ENCODE measurements at places on chromosomes 6 and 20.

- DNase-seq: no peak
Measured at GRCh38 chr20:44678990-44679611, 27.6 kb upstream of the ADA start.

DNA sequence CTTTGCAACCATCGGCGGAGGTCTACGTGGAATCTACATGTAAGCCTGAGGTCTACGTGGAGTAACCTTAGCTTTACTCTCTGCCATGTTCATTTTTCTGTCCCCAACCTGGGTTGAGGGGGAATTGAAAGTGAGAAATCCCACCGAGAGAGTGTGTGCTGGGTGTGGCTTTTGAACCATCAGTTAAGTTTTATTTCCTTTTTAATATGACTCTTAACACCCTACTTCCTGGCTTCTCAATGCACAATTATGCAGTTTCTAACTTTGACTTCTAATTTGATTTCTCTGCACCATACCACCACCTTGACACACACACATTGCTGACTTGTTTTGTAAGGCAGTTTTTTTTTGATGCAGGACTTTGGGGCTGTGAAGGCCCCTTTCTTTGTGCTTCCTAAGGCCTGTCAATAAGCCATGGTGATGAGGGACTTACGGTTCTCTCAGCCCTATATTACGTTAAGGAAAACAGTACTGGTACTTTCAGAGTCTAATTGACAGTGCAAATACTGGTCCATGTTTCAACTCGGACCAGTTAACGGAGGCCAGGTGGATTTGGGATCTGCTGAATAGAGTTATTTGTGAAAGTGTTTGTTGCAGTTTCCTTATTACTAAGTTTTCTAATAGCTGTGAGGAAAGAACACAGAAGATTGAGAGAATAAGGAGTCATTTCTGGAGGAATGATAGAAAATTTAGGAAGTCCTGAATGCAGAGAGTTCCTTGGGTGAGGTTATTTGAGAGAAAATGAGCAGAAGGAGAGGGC, 206.5 kb downstream of the JARID2 start:
- DNase-seq: no peak

- DNase-seq: no peak
Measured at GRCh38 chr6:145758113-145758512, 22.8 kb upstream of the EPM2A start.

DNA sequence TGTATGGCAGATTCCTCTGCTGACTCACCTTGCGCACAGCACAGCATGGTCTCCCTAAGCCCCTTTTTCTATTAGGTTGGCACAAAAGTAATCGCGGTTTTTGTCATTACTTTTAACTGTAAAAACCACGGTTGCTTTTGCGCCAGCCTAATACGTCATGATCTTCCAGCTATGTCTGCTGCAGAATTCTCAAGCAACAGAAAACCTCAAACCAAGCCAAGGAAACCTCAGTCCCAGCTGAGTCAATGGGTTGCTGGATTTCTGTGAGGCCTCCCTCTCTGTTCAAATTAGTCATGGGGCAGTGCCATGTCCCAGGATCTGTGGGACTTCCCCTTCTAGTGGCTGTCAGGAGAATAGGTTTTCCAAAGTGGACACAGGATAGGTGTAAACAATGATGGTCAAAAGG, 15.7 kb upstream of the ENPP1 start:
- peak; percentile 77 for DNase-seq

DNA sequence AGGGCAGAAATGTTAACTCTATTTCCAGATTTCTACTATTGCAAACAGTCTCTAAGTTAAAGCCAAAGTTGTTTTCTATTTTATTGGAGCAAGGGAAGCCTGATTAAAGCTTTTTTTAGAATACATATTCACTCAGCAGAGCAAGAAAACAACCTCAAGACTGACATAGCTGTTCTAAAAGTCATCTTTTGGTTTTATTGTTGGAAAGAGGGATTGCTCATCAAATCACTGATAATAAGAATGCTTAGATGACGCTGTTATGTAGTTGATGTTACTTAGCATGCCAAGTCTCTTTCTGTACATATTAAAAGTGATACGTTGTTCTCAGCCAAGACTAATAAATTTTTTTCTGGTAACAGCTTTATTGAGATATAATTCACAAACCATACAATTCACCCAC, 172.6 kb upstream of the LAMA2 start:
- no peak for DNase-seq

GRCh38 chr6:24412294-24412693, 9.6 kb downstream of the MRS2 start:
- no peak for DNase-seq

DNA sequence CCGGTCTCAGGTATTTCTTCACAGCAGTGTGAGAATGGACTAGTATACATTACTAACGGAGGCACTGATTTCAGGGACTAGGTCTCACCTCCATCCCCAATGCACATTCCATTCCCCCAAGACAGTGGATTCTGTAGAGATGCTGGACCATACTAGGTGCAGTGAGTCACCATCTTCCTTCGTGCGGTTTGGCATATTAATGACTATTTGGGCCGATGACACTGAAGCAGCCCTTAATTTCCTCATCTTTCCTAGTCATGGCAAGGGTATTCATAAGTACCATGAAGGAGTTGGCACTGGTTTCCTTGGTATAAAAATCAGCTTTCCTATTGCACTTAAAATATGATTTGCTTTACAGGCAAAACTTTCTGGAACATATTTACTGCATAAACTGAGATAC, 121.4 kb upstream of the TRAF3IP2 start:
- DNase-seq: peak; percentile 6

DNA sequence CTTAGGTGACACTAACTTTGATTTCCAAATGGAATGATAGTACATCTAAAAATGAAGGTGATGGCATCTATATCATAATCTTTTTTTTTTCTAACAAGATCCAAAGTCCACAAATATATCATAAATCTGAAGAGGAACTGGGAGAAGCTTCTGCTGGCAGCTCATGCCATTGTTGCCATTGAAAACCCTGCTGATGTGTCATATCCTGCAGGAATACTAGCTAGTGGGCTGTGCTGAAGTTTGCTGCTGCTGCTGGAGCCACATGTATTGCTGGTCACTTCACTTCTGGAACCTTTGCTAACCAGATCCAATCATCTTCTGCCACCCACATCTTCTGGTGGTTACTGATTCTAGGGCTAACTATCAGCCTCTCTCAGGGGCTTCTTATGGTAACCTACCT, 27.4 kb upstream of the KHDC1 start:
- DNase-seq: peak; percentile 42

DNA sequence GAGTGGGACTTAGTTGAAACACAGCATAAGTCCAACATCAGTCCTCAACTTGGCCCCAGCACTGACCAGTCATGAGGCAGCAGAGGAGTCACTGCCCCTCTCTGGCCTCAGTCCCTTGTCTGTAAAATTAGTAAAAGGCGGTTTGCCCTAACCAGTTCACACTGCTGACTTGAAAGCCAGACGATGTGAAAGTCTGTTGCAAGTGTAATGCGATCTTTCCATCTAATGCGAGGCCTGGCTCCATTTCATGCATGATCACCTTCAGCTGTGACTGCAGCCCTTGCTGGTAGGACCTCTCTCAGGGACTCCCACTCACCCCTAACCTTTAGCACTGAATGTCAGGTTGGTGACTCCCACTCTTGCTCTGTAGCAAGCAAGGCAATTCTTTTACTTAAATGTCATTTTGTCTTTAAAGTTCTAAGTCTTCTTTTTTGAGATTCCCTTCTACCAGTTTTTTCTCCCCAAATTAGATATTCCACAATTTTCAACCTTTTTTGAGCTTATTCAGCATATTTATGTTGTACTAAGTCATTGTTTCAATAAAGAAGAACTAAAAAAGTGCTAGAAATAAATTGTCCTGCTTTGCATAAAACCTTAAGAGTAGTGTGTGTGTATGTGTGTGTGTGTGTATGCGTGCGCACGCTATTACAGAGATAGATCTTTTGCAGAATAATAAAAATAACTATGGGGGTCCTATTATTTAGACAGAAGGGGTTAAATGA, 245.5 kb downstream of the PACRG start:
- no peak for DNase-seq

- DNase-seq: no peak
Measured at GRCh38 chr6:170370416-170370815, 63.9 kb downstream of the FAM120B start.

- no peak for DNase-seq
Measured at GRCh38 chr20:53569606-53570307, 23.9 kb downstream of the ZNF217 start.

DNA sequence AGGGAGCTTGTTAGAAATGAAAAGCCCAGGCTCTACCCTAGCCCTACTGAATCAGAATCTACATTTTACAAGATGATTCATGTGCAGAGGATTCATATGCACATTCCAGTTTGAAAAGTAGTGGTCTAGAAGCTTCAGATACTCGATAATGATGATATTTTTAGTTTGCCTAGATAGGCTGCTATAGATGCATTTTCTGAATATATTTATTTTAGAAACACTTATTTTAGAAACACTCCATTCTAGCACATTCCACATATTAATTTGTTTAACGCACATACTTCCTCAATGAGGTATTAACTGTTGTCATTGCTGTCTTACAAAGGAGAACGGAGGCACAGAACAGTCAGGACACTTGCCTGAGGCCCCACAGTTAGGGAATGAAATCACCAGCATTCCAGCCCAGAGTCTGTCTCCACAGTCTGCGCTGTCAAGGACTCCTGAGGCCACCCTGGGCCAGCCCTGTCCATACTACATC, 64.4 kb downstream of the SNAP25 start:
- DNase-seq: peak; percentile 31

GRCh38 chr6:119614138-119614537, 264.6 kb upstream of the MAN1A1 start:
- DNase-seq: no peak

DNA sequence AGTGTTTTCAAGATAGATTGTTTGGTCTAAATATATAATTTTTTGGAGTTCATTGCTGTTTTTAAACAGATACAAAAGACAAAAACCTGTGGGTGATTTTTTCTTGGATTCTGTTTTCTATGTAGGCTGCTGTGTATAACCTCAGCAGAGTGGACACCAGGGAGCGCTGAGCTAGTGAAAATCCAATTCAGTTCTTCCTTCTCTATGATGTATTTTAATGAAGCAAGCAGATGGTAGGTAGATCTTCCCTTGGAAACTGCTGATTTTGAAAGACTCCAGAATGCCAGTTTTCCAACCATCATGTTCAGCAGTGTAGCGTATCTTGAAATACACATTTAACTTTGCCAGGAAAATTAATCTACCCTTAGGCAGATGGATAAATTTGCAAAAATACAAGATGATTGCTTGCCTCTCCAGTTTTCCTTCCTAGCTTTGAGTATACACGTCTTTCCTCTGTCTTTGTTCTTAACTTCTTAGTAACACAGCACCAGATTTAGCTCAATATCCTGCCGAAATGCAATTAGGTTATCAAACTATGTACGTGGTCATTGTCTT, 178.0 kb downstream of the PHF3 start:
- DNase-seq: no peak

DNA sequence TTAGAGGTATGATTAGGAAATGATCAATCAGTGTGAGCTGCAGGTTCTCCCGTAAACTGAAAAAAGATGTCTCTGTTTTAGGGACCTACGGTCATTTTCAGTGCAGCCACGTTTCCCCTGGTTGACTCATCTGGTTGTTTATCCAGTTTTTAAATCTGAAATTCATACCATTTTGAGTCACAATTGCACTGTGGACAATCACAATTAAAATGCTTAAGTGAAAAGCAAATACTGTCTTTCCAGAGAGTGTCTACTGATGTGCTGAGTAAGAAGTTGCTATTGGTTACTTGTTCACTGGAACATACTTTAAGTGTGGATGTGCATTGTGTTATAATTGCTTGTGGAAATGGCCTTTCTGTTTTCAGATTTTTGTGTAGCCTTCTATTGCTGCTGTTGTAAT, 305.1 kb upstream of the SASH1 start:
- no peak for DNase-seq

DNA sequence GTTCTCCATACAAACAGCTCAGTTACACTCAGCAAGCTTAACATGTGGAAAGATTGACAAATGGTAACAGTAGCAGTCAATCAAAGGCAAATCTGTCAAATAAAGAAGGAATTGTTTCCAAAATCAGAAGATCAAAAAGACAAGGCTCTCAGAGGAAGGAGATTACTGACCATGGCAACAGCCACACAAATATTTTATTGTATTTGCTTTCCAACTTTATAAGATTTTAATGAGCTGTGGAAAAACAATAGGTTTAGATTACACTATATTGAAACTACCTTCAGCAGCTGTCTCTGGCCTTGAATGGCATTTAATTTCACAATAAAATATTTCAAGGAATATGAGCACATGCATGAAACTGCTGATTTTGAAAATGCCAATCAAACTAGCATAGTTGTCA, 1143.9 kb upstream of the GJE1 start:
- no peak for DNase-seq

All from A172 (cell line).